Activated CD4-positive, alpha-beta T cell treated with anti-CD3 and anti-CD28 coated beads, Interleukin-2, Interleukin-6, amounts not matched to agents 100 ng/mL and 50 ng/mL, durations not matched to agents 16 hours and 8 hours (primary cell): ENCODE measurements at places on chromosomes 4 and X.

- DNase-seq = no peak
Observed at GRCh38 chr4:184937745-184938144, 80.5 kb upstream of the HELT start.

DNA sequence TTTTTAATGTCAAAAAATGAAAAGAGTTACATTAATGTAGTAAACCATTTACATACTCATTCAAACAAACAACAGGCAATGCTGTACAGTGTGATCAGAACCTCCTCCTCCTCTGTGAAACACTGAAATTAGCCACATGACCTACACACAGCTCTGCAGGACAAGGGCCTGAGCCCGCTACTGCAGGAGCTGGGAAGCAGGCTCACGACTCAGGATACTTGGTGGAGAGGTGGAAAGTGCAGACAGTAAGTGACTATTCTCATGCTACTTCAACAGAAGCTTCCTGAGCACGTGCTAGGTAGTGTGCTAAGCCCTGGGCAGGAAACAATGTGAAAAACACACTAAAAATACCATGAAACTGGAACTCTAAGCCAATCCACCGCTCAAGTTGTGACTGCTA, 56.8 kb downstream of the TAPT1 start:
- DNase-seq = no peak

DNA sequence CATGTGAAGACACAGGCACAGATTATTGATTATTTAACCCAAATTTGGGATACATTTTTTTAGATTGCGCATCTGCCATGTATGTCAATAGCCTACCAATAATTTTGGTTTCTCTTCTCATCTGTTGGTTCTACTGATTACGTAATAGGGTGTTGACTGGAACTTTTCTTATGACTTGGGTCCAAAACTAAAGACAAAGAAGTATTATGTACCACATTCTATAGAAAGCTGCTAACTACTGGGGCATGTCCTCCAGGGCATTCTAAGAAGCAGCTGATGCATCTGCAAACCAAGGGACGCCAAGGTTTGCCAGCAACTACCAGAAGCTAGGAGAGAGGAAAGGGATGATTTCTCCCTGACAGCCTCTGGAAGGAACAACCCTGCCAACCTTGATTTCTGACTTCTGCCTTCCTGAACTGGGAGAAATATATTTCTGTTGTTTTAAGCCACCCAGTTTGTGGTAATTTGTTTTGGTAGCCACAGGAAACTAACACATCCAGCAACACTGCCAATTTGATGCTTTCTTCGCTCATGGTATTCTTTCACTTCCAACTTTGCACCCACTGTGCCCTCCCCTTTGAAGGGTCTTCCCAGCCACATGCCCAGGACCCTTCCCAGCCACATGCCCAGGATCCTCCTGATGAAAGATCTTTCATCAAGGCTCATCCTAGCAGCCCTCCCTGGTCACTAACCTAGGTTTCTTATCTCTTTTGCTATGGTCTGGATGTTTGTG, 15.9 kb upstream of the TLR1 start:
- DNase-seq = no peak

GRCh38 chrX:850471-850916, 219.9 kb downstream of the SHOX start:
- DNase-seq = no peak

DNA sequence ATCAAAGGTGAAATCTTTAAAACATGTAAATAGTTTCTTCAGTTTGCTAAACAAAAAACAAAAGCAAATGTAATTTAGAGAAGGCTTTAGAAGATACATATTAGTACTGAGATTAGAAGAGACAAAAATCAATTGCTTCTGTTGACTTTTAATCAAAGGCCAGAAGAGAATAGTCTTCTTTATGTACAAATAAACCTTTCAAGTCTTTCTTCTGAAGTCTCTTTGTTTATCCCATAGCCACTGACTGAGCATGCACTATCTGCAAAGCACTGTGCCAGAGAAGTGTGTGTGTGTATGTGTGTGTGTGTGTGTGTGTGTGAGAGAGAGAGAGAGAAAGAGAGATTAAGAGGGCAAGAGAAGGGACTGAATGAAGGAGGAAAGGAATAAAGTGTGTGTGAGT, 198.4 kb downstream of the GLUD2 start:
- DNase-seq = no peak

- DNase-seq = no peak
Observed at GRCh38 chr4:3788366-3788660, 22.1 kb downstream of the ADRA2C start.

- DNase-seq = peak; percentile 72
Observed at GRCh38 chr4:143616771-143617170, 83.7 kb downstream of the FREM3 start.

DNA sequence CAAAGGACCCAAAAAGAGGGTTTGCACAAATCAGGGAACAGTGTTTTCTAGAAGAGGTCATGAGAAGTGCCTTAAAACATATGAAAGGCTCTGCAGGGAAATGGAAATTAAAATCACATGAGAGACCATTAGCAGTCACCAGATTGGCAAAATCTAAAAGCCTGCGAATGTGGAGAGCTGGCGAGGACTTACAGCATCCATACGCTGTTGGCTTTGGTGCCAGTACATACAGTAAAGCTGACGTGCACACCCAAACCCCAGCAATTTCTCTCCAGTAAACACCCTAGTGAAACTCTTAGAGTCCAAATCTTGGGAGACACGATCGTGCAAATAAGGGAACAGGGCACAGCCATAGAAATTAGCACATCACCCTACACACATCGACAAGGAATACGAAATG, 25.4 kb upstream of the PPP2R2C start:
- DNase-seq = no peak

DNA sequence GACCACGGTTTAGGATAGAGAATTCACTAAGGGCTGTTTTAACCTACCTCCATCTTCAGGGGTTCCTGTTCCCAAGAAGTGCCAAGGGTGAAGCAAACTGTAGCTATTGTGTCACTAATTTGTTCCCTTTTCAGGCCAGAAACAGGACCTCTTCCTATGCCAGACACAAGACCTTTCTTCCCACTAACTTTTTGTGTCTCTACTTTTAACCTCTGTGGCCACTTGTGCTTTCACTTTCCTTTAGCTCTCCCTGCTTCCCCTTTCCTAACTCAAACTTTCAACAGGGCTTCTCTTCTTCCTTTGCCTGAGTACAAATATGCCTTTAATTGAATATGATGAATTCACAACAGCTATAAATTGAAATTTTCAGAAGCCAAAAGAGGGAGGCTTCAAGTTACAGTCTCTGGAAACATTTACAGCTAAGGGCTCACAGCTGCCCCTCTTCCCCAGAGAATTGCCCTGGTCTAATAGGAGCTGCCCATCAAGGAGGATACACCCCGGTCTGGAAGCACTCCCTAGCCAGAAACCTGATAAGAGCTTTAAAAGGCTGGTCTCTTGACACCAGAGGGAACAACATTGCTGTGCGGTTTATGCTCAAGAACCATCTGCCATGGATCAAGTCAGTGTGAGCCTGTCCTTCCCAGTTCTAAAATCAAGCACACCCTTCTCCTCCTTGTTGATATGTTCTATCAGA, 61.7 kb upstream of the PLS3 start:
- no peak for DNase-seq

- no peak for DNase-seq
Observed at GRCh38 chrX:40155589-40156469, 58.1 kb upstream of the BCOR start.

DNA sequence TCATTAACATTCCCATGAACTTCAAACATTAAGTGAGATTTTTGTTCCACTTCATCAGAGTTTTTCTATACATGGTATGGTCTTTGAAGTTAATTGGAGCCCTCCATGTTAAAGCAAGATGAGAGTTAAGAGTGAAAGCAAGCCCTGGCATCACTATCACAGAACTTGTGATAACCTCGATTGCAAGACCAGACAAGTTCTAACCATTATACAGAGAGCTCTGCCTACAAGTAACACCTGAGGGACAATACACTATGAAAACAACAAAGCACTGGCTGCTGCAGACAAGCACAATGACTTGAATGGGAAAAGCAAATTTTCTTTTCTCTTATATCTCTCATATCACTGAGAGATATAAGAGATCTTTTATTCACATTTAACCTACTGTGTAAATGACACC, 126.6 kb upstream of the GYPA start:
- no peak for DNase-seq

- DNase-seq = no peak
Observed at GRCh38 chrX:2705046-2705832, 14.1 kb downstream of the CD99 start.

DNA sequence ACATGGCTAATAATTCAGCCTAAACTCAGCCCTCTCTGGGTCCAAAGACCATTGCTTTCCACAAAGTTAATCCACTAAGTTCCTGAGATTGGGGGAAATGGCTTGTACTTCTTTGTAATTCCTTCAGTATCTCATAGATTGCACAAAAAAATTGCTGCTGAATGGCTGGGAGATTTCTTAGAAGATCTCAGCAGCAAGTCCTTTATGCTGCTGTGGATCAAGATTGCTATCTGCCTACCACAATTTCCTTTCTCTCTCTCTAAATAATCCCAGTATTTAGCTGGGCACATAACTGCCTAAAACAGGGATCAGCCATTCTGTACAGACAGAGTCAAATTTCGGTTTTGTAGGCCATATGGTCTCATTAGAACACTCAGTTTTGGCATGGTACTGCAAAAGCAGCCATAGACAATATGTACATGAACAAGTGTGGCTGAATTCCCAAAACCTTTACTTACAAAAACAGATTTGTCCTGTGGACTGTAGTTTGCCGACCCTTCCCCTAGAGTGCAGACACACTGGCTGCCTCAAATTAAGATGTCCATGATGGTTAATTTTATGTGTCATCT, 18.5 kb upstream of the HOPX start:
- no peak for DNase-seq
